ENCODE measurements at places on chromosomes 5 and 9.
A peak's percentile ranks its signal among the peaks of the same experiment; 100 is the strongest.

GRCh38 chr9:33453286-33453860 lies 6.0 kb upstream of the AQP3 start:
- DNase-seq, result no peak

DNA sequence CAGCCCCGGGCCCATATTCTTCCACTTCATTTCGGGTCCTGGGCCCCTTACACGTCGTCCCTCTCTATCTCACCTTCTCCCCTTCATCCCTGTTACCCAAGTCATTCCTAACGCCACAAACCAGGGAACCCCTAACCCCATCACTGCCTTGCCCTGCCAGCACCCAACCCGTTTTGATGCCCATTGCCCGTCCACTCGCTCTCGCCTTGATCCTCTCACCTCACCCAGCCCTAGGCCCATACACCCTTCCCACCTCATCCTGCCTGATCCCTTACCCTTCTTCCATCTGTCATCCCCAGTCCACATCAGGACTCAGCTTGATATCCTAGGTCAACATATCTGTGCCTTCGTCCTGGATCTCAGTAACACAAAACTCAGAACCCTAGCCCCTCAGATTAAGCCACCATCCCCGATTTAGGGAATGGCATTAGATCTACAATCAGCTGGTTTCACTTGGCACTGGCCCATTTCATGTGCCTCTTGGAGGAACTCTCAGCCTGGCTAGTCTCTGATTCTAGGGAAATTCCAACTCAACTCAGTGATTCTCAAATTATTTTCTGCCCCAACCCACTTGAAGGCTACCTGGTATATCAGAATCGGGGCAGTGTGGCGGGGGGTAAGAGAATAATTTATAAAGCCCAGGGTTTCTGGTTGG lies 489 bp downstream of the CHMP5 start:
- no peak for DNase-seq

GRCh38 chr9:109792951-109793546 lies 13.1 kb downstream of the PALM2AKAP2 start:
- DNase-seq, result no peak

GRCh38 chr5:140037012-140037411 lies 6.1 kb downstream of the NRG2 start:
- no peak for DNase-seq

DNA sequence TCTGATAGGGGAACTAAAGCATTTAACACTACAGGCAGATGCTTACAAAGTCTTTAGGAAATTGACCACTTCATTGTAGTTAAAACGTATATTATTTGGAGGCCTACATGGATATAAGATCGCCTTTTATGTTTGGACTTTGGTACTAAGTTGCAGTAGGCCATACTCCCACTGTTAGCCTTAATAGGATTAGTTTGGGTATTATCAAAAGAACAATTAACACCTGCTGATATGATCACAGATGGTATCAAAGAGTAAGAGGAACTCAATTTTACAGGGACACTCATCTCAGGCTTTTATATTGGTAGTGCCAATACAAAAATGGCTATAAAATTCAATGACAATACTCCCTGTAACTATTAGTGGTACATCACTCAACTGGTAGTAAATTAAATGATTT lies 1183.0 kb downstream of the MAT2B start:
- DNase-seq, result no peak

- no peak for DNase-seq
Measured at GRCh38 chr5:143014017-143014651, 244.0 kb downstream of the ARHGAP26 start.

GRCh38 chr9:36679710-36680109 lies 107.0 kb downstream of the MELK start:
- DNase-seq, result no peak

- no peak for DNase-seq
Measured at GRCh38 chr9:127537792-127538191, 74.3 kb upstream of the STXBP1 start.

DNA sequence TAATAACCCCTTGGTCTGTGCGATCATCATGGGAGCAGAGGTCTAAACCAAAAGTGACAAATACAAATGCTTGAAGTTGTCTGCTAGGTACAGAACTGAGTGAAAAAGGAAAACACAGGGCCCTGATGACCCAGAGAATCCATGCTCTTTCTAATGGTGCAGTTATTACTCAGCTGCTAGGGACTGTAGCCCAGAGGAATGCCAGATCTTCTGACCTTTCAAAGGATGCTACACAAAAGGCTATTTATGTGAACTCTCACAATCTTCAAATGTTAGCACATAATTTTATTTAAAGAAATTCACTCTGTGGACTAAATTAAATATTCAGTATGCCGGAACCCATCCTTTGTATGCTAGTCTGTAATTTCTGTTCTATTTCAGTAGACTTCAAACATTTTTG lies 79.9 kb downstream of the PRR16 start:
- DNase-seq, result no peak

DNA sequence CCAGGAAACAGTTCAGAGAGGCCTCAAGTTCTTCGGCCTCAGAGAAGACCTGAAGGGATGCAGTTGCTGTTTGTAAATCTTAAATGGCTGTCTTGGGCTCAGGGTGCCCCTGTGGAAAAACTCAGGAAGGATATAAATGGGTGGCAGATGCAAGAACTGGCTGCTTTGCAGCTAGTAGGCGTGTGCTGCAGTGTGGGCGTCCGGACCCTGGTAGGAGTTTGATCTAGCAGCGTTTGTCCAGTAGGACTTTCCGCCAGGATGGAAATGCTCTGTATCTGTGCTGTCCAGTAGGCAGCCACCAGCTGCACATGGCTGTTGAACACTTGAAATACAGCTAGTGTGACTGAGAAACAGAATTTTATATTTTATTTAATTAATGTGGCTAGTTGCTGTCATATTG lies 7.7 kb downstream of the CDX1 start:
- DNase-seq, result no peak

DNA sequence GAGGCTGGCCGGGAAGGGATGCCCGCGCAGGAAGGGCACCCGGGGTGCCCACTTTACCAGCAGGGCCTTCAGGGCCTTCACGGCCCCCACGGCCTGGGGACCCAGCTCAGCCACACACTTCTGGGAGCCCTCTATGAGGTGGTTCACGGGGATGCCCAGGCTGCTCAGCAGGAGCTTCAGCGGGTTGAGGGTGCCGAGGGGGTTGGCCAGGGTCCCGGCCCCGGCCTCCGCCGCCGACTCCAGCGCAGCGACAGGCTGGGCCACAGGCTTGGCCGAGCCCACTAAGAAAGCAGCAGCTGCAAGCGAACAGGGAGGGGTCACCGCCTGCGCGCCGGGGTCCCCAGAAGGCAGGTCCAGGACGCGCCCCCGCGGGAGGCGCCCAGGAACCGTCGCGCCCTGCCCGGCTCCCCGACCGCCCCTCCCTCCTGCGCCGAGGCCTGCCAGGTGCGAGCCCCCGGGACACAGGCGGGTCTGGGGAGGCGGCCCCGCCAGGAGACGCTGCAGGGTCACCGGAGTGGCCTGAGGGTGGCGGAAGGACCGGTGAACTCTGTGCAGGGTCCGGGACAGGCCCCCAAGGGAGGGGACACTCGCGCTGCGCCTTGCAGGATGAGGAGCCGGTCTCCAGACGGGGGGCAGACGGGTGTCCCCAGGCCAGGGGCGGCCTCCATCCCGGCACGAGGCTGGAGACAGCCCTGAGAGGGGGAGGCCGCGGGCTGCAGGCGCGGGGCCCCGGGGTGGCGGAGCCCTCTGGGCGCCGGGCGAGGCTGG lies 572 bp downstream of the SCGB3A1 start:
- DNase-seq, result no peak

DNA sequence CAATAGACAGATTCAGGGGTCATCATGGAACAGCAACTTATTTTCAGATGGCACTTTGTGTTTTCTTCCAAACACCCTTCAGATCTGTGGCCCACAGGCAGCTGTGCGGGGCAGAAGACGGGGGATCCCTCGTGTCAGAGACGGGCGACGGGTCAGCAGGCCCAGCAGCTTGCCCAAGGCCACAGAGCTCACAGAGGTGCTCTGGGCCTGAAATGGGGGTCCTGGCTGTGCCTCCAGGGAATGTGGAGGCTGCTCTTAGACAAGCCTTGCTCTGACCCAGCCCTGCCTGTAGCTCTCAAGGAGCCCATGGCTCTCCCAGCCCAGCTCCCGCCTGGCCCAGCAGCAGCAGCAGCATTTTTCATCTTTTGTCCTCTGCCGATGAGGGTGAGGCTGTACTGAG lies 40.9 kb upstream of the SARDH start:
- no peak for DNase-seq

- no peak for DNase-seq
Measured at GRCh38 chr5:5342784-5343183, 79.7 kb upstream of the ICE1 start.

DNA sequence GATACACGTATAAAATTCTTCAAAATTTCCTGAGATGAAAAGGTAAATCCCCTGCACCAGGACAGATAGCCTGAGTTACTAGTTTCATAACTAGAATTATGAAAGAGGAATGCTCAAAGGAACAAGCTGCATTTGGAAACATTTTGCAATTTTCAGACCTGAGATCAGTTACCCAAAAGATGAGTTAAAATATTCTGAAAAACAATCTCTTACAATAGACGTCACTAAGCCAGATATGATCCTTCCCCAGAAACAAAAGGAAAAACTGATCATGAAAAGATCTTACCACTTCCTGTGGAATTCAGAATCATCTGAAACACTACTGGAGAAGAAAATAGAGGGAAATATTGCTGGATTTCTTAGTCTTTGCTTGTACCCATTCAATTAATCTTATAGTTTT lies 204.7 kb downstream of the ARRDC3 start:
- no peak for DNase-seq

DNA sequence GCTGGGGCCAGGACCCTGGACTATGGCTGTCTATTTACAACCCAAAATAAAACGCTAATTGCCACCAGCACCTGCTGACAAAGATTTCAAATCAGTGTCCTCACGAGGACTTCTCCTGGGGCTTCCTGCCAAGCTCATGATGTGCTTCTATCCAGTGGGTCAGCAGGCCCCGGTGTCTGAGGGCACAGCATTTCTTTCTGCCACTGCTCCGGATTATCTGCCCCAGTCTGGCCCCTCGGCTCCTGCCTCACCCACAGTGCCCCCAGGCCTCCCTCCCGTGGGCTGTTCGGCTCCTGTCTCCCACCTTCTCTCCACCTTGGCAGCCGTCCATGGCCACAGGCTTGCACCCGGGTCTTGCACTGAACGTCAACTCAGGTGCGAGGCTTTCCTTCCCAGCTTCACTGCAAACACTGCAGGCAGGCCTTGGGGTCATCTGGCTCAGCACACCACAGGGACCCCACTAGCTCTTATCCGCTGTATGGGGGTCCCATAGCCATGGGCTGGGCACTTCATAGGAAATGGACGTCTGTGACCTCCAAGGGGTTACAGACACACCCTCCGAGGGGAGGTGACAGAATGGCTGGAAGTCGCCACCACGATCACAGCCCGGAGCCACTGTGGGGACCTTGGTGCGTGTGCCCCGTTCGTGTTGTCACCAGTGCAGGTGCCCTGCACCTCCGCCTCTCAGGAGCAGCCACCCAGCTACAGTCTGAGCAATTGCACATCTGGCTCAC lies 43.8 kb upstream of the FCN1 start:
- no peak for DNase-seq

- DNase-seq, result no peak
Measured at GRCh38 chr5:84260140-84260539, 124.5 kb downstream of the EDIL3 start.

GRCh38 chr9:4069457-4070153 lies 230.3 kb downstream of the GLIS3 start:
- DNase-seq, result no peak

- peak; percentile 1 for DNase-seq
Measured at GRCh38 chr9:36632892-36633291, 60.2 kb downstream of the MELK start.

DNA sequence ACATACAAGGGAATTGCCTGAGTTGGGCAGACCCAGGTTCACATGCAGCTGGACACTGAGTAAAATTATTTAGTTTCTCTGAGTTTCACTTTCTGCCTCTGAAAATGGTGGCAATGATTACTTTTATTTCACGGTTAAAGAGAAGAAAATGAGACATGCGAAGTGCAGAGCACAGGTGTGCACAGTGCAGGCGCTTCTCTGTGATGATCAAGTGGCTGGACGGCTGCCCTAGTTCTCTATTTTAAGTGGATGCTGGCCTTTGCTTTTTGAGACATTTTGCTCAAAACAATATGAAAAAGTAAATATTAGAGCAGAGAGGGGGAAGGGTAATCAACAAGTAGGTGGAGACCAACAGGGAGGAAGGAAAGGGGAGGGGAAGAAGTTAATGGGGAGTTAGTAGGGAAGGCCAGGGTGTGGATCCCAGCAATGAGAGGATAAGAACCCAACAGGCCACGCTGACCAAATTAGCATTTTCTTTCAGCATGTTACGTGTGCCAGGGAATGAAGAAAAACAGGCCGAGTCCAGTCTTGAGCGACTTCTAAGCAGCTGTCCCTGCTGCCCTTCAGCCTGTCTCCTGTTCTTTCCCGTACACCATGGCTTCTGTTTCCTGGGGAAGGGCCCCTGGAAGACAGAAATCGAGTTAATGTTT lies 16.1 kb downstream of the SNX18 start:
- DNase-seq, result peak; percentile 40

DNA sequence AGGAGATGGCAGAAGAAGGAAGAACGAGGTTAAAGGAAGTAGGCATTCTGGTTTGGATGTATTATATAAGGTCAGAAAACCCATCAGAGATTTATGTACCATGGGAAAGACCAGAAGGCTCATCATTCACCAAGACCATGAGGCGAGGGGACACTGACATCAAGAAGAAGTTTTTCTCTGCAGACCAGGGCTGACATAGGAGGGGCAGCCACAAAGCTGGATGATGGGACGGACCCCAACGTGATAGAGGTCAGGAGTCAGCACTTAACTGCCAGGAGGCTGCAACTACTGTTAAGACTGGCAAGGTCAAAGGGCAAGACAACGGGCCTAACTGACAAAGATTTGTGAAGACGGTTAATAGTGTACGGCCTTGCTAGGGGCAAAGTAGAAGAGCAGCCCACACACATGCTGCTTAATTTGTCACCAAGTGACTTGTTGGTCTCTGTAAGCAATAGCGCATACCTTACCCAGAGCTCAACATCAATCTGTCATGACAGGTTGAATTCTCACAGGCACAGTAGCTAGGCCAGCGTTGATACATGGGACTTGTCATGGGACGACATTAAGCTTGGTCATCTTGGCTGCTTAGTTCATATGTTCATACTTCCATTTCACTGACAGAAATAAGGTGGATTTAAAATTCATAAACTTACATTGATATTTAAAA lies 579.7 kb upstream of the CDH10 start:
- DNase-seq, result no peak

DNA sequence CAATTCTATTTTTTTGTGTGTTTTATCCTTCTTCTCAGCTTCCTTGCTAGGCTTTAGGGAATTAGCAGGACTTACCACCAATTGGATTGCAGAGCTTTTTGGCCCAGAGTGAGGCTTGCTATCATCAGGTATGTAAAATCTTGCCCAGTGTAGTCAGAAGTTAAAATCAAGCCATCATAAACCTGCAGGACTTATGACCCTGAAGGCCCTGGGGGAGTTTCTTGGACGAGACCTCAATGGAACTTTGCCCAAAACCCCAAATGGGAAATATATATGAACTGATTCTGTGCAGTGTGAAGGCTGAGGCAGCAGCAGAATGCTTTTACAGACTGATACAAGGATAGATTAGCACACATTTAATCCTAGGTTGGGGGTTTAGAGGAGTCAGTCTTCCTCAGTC lies 287.0 kb downstream of the SH3GL2 start:
- DNase-seq, result peak; percentile 49
